ENCODE measurements at places on chromosomes 5 and 9.

DNA sequence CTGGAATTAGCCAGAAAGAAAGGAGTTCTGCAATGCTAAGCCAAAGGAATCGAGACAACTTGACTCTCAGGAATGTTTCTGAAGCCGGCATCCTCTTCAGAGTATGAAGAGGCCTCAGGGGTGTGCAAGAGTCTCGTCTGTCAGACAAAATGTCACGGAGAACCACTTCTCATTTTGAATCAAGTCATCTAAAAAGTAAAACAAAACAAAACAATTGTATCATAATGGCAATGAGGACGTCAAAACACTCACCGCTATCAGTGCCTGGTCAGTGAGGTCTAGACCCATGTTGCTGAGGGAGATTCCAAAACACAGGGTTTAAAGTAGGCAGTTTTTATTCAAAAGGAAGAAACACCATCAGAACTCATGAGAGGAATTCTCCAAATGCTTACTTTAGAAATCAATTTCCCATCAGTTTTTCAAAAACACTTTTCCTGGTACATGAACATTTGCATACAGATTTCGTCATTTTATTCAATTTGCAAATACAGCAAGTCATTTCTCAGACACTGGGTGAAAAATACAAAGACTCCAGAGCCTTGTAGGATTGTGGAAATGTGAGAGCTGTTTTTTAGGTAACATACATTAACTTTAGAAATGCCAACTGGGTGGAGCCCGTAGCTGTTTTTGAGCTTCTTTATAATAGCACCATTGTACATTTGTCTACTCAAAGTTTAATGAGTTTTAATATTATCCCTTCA, 89.5 kb upstream of the MAP3K1 start:
- no peak for DNase-seq

DNA sequence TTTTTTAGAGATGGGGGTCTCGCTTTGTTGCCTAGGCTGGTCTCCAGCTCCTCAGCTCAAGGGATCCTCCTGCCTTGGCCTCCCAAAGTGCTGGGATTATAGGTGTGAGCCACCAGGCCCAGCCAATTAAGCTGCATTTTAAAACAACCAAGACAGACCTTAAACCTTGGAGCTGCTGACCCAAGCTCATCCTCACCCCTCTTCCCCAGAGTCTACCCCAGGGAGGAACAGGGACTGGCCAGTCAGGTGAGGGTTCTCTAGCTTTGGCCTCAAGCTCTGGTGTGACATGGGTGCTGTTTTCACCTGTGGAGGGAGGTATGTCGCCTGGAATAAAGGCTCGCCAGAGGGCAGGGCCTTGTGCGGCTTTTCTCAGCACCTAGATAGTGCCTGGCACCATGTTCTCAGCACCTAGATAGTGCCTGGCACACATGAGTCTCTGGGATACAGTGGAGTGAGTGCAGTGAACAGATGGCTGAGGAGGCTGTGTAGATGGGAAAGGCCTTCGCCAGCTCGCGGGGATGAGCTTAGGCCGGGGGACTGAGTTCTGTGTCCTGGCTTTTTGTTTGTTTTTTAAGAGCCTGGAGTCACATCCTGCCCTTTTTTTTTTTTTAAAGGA, 7.4 kb downstream of the CDK9 start:
- no peak for DNase-seq

- no peak for DNase-seq
Observed at GRCh38 chr9:14899815-14900193, 10.4 kb downstream of the FREM1 start.

GRCh38 chr5:145666591-145666990, 168.6 kb downstream of the PRELID2 start:
- DNase-seq: no peak
